ENCODE measurements at places on chromosomes 2 and 18. TPM values are rescaled to one million over a fixed set of nuclear protein-coding genes. Genes with fewer than 3 reads are reported as not detected.
A peak's percentile ranks its signal among the peaks of the same experiment; 100 is the strongest.

Gene RFX8
- 1.6 TPM for total RNA-seq

Gene DYNAP
- not detected for total RNA-seq

Gene CFAP53
- total RNA-seq: 0.51 TPM

Gene WDR75
- total RNA-seq: 90.7 TPM

Gene CD207
- total RNA-seq: not detected

Gene ING5
- 49.4 TPM for total RNA-seq

GRCh38 chr2:64932371-64933216 is 56.6 kb upstream of the SLC1A4 start:
- no peak for DNase-seq
- no peak overlapping the region for H3K4me3 ChIP-seq
- H3K27ac ChIP-seq: no peak overlapping the region

DNA sequence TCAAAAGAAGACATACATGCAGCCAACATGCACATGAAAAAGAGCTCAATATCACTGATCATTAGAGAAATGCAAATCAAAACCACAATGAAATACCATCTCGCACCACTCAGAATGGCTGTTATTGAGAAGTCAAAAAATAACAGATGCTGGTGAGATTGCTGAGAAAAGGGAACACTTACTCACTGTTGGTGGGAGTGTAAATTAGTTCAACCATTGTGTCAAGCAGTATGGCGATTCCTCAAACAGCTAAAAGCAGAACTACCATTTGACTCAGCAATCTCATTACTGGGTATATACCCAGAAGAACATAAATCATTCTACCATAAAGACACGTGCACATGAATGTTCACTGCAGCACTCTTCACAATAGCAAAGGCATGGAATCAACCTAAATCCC is 95.5 kb upstream of the XIRP2 start:
- no peaks in the 10 kb centered on the region for H3K4me1 ChIP-seq
- no peak for DNase-seq
- no peak overlapping the region for H3K4me3 ChIP-seq
- no peak overlapping the region for H3K27ac ChIP-seq

DNA sequence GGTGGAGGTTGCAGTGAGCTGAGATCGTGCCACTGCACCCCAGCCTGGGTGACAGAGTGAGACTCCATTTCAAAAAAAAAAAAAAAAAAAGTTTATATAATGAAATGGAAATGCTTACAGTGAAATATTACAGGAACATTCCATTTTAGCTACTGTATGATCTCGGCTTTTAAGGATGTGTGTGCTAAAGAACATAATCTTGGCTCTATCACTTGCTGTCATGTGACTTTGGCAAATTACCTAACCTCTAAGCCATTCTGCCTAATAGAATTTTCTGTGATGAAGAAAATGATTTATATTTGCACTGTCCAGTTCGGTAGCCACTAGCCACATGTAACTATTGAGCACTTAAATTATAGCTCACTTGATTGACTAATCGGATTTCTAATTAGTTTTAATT is 36.3 kb downstream of the SMAD4 start:
- no peak overlapping the region for H3K4me3 ChIP-seq
- no peak overlapping the region for H3K27ac ChIP-seq
- no peak for DNase-seq
- peaks cover 60% of the 10 kb centered on the region for H3K36me3 ChIP-seq
- H3K27me3 ChIP-seq: no peaks in the 10 kb centered on the region

DNA sequence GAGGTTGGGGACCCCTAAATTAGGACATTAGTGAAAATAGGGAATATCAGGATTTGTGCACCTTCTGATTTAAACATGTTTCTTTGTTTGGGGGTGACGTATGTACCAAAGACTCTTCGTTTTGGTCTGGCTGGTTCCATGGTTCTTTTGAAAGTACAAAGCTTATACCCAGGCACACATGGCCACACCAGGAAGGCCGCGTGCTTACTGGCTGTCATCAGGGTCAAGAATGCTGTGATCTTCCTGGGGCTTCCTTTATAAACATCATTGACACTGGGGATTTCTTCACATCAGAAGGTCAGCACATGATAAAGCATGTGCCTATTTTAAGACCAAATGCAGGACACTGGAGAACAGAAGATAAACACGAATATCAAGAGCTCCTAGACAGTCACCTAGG is 230.6 kb upstream of the ID2 start:
- H3K4me3 ChIP-seq: no peak overlapping the region
- peaks cover 17% of the 10 kb centered on the region for H3K27me3 ChIP-seq
- H3K4me1 ChIP-seq: peaks cover 20% of the 10 kb centered on the region
- no peaks in the 10 kb centered on the region for H3K36me3 ChIP-seq
- no peak overlapping the region for H3K27ac ChIP-seq
- no peak for DNase-seq

- no peak overlapping the region for H3K4me3 ChIP-seq
- H3K27me3 ChIP-seq: peaks cover 8% of the 10 kb centered on the region
- peaks cover 4% of the 10 kb centered on the region for H3K4me1 ChIP-seq
Measured at GRCh38 chr18:58321986-58322385, 278.0 kb downstream of the NEDD4L start.

DNA sequence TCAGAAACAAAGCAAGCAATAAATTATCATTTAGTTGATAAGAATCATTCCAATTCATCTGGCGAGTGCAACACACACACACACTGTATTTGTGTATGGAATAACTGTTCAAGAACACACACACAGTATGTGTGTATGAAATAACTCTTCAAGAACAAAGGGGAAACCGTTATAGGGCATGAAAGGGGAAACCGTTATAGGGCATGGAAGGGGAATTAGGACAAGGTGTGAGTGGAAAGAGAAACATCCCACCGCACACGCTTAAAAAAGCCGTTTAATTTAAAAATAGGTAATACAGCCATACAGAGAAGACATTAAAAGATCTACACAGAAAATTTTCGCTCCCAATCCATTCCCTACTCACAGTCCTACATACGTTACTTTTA is 607 bp upstream of the TSN start:
- peak overlapping the region; percentile 97 for H3K4me3 ChIP-seq
- peak overlapping the region; percentile 91 for H3K27ac ChIP-seq
- DNase-seq: no peak

DNA sequence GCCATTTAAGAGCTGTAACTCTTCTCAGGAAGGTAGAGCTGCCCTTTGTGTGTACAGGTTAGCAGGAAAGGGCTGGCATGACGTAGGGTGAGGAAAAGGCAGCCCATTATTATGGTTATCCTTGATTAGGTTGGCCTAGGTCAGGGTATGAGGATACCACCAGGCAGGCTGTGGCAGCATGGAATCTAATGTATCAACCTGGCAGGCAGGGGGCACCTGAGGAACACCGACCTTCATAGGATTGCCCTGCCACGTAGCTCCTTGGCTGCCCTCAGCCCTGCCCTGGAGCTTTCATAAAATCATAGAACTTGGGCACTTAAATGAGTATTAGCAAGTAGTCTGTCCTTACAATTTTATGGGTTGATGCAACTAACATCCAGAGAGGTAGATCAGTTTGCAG is 261.6 kb downstream of the LTBP1 start:
- H3K36me3 ChIP-seq: no peaks in the 10 kb centered on the region
- H3K27ac ChIP-seq: no peak overlapping the region
- H3K4me3 ChIP-seq: no peak overlapping the region
- H3K27me3 ChIP-seq: peaks cover 8% of the 10 kb centered on the region

Measured in activated T-helper 2 cell treated with anti-CD3 and anti-CD28 coated beads, Interferon-gamma antibody, Interleukin-2, Interleukin-4, amounts not matched to agents 10 μg/mL and 5 μg/mL and 100 μg/mL, durations not matched to agents 14 hours and 24 hours and 36 hours (primary cell).